ENCODE measurements at places on chromosomes 3 and 15.

DNA sequence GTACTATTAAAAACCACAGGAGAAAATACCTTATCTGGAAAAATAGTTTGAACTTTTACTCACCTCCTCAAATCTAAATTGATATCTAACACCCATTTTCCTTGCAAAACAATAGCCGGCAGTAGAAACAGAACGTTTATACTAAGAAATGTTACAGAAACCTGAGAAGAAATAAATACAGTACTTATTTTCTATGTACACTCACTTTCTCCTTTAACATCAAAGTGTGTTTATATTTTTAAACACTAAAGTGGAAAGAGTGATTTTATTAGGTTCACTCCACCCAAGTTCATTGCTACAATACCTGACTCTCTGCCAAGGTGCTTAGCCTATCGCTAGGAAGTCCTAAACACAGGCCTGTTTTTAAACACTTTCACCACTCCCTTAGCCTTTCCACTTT lies 87.8 kb upstream of the TJP1 start:
- DNase-seq: no peak

DNA sequence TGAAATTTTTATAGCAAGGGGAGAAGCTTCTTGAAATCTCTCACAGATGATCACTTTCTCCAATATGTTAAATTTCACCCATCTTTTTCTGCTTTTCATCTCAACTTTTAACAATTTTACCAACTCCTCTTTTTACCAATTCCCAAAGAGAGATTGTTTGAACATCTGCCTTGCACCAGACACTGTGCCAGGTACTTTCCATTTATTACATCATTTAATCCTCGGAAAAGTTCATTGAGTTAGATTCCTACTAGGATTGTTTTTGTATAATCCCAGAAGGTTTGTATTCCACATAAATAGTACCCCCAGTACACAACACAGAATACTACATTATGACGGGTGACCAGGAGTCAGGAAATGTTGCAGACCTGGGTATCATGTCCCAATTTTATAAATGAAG lies 74.1 kb downstream of the ATP8B4 start:
- no peak for DNase-seq

- no peak for DNase-seq
Measured at GRCh38 chr3:110062716-110063115, 725.4 kb upstream of the DPPA4 start.

DNA sequence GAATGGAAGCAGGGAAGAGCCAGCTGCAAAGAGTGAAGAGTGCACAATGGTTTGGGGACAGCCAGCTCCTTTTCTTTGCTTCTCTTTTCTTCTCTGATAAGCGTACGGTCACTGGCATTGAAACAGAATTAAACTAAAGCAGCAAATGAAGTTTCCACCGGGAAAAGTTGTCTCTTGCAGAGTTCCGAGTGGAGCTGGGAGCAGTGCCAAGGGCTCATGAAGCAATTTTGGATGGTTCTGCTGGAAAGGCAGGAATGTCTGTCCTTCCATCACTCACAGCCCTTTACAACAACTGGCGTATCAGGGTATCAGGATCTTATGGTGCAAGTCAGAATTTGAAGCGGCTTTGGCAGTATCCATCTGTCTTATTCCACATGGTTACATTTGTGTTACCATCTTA lies 1042.9 kb downstream of the NTRK3 start:
- no peak for DNase-seq

DNA sequence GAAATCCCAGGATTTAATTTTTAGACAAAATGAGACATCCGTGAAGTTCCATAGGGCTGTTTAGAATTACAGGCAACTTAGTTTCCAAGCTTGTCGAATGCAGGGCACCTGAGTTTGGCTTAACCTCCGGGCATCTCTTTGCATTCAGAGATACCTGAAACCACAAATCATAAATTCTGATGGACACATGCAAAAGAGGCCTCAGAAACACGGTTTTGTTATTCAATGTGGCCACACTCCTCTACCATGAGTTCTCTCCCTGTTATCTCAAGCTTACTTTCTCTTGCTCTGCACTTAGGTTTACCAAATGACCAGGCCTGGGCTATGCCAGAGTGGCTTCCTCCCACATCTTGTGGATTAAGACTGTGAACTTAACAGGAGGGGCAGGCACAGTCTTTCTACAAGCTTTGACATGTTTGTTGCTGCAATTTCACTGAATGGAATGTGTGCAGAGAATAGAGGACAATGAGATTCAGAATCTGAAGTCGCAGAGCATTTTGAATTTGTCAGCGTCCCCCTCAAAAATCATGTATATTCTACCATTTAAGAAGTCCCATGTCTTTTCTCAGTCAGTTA lies 137.7 kb downstream of the TPRG1 start:
- DNase-seq: no peak

- DNase-seq: no peak
Measured at GRCh38 chr3:46924921-46925584, 47.5 kb downstream of the PTH1R start.

GRCh38 chr3:139201446-139202225 lies 142.2 kb upstream of the MRPS22 start:
- DNase-seq: no peak

- DNase-seq: no peak
Measured at GRCh38 chr15:91456921-91457320, 356.9 kb downstream of the SV2B start.

GRCh38 chr3:133494469-133494868 lies 79.0 kb upstream of the CDV3 start:
- DNase-seq: no peak

DNA sequence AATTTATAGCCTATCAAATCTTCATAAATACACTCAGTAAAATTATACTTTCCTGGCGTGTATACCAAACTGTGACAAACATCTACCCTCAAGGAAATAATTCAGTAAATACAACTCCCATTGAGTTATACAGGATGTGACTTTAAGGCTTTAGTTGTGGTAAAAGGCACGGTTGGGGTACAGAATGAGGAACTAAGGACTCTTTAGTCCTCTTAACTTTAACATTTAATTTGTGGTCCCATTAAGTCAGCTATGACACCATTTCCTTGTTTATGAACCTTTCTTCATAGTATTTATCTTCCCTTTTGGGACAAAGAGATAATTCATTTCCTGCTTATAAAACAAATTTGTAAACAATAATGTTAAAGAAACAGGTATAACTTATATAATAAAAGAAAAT lies 30.2 kb downstream of the IFT80 start:
- peak; percentile 7 for DNase-seq

DNA sequence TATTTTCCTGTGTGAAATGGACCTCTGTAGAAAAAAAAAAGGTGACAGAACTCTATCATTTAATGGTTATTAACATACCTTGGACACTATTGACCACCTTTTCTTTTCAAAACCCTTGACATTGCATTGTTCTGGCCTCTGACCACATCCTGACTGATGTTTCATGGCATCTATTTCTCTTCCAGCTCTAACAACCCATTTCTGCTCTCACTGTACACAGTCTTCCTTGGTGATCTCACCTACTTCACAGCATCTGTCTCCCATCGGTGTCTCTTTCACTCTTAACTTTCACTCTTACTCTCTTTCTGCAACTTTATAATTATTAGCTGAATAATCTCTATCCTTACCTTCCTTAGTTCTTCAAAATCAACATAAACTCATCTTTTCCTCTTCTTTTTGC lies 217.4 kb upstream of the CD96 start:
- no peak for DNase-seq

DNA sequence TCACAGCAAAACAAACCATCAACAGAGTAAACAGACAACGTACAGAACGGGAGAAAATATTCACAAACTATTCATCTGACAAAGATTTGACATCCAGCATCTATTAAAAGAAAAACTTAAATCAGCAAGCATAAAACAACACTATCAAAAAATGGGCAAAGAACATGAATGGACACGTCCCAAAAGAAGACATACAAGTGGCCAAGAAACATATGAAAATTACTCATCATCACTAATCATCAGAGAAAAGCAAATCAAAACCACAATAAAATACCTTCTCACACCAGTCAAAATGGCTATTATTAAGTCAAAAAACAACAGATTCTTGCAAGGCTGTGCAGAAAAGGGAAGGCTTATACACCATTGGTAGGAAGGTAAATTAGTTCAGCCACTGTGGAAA lies 13.7 kb upstream of the SERPINI2 start:
- no peak for DNase-seq

GRCh38 chr3:173703771-173704170 lies 306.2 kb downstream of the NLGN1 start:
- DNase-seq: no peak

- DNase-seq: no peak
Measured at GRCh38 chr3:186096290-186096689, 12.6 kb downstream of the ETV5 start.

DNA sequence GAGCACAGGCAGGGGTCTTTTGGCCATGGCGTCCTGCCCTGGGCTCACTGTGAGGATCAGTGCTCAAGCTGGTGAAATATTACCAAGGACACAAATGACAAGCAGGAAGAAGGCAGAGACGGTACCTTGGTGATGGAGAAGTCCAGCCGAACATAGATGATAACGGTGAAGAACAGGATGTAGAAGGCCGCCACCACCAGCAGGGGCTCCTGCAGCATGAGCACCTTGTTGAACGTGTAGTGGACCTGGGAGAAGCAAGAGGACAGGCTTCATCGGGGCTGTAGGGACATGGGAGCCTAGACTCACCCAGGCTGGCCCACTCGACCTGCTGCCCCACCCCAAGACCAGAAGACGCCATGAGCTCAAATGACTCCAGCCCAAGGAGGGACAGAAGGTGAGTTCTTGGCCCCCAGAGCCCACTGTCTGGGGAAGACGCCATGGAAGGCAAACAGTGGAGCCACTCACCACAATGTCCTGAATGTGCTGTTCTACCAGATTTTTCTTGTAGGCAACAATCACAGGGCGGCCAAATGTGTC lies 25.1 kb downstream of the RPN1 start:
- DNase-seq: no peak

DNA sequence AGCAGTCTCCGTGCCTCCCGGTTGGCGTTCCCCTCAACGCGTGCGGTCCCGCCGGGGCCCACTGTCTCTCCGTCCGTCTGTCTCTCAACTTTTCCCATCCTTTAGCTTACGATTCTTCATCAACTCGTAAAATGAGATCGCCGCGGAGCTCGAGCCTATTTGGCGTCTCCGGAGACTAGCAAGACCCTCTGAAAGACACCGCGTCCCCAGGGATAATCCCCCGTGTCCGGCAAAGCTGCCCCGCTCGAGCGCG lies 3.4 kb downstream of the GATA2 start:
- DNase-seq: no peak

DNA sequence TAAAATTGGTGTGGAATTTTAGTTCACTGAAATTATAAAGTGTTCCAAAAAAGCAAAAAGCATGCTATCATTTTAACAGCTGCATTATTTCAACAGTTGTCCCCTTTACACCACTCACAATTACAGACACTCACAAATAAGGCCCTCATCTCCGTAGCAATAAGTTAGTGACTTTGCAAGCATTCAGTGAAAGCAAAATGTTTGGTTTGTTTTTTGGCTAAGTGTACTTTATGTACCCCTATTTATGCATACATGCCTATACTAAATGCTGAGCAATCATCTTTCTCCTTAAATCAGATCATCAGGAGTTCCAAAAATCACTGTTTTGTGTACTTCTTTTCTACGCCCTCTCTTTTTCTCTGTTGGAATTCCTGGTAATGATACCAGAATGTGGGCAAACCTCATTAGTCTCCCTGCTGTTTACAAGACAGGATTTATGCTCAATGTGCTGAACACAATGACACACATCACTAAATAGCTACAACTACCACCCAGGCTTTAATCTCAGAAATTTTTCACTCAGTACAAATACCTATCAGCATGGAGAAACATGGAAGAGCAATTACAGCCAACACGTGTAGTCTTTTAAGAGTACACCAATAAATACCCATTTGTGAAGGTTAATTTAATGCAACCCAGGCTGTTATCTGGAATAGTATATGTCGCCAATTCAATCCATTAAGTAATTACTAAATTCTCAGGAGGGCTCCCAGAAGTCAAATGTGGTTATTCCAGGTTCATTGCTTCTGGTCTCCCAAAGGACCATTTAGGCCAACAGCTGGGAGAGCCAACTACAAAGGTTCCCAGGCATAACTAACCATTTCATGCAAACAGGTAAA lies 12.0 kb downstream of the ALDH1A2 start:
- DNase-seq: no peak

- no peak for DNase-seq
Measured at GRCh38 chr3:189966843-189967242, 153.9 kb downstream of the P3H2 start.

- DNase-seq: no peak
Measured at GRCh38 chr3:135325726-135326235, 530.7 kb downstream of the EPHB1 start.

GRCh38 chr15:33908406-33908805 lies 59.9 kb upstream of the CHRM5 start:
- DNase-seq: no peak

DNA sequence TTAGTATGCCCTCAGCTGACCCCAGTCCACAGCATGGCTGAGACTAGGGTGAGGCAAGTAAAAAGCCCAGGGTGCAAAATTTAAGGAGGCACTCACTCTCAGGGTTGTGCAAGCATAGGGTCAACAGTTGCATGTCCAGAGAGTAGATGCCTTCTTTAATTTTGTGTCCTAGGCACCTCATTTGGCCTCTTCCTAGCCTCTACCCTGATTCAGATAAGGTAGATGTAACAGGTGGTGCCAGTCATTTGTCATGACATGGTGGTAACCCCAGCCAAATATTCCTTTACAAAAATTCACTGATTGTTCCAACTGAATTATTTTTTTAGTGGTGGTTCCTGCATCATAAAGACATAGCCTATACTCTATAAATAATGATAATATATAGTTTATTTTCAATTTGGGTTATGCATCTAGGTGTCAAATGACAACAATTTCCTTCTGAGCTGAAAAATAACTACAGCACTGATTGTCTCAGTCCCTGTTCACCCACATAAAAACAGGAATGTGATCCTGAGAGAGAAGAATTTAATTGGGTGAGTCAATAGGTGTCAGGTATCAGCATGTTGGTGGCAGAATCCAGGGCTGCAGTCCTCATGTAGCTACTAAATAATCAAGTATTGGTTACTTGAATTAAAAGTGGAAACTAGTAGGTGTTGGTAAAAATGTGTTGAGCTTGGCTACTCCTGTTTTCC lies 44.2 kb upstream of the TIPARP start:
- DNase-seq: no peak

DNA sequence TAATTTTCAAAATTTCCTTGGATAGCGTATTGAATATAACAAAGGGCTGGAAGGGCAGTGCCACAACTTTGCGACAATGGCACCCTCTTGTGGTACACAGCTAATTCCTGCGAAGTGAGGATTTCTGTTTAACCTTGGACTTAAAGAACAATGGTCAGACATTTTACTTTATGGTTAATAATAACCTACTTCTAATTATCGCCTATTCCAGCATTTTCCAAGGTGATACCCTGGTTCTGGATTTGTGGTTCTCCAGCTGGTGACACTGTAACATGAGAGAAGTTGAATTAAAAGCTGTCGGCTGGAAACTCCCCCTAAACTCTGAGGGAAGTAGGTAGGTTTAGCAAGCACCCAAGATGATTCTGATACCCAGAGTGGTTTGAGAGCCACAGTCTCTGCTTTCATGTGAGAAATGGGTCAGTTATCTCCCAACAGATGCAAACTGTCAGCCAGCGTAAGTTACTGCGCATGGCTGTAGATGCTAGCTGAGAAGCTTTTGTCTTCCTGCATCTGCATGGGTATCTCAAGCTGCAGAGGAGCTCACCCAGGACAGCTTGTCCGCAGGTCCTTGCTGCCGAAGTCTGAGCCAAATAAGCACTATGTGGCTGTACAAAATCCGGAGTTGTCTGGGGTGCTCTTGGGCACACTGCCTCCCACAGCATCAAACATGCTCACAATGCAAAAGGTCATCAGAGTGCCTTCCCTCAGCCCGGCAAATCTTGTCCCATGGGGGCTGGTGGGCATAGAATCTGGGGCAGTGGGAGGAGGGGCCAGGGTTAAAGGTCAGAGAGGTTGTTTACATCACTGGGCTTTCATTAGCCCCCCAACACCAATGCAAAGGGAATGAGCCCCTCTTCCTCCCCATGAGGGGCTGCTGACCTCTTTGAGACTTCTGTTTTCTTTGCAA lies 6.6 kb upstream of the CHSY1 start:
- DNase-seq: peak; percentile 73

Data from CD4-positive, alpha-beta T cell treated with Interleukin-21 for 1 hour (primary cell).